ENCODE measurements at places on chromosomes 6 and 20.

- DNase-seq = peak; percentile 11
Measured at GRCh38 chr6:169498916-169499513, 202.8 kb downstream of the WDR27 start.

DNA sequence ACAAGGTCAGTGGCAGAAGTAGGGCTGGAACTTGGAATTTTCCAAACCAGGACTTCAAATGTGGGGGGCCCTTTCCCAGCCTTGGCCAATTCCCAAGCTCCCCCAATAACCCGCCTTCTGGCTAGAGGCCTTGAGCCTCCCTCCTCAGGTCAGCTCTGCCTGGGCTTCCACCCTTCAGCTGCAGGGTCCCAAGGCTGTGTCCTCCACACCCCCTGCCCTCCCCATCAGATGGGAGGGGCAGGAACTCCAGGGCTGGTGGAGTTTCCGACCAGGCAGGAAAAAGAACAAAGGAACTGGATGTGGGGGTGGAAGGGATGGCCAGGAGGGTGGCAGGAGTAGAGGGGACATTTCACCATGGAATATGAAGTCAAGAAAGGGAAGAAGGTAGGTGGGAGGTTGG, at the start of gene CCM2L:
Gene CCM2L, plus strand, starts transcription at position 338 of the 400 bp plus-strand sequence. Its CDS starts 17 bp downstream, at position 355.
- DNase-seq = no peak

DNA sequence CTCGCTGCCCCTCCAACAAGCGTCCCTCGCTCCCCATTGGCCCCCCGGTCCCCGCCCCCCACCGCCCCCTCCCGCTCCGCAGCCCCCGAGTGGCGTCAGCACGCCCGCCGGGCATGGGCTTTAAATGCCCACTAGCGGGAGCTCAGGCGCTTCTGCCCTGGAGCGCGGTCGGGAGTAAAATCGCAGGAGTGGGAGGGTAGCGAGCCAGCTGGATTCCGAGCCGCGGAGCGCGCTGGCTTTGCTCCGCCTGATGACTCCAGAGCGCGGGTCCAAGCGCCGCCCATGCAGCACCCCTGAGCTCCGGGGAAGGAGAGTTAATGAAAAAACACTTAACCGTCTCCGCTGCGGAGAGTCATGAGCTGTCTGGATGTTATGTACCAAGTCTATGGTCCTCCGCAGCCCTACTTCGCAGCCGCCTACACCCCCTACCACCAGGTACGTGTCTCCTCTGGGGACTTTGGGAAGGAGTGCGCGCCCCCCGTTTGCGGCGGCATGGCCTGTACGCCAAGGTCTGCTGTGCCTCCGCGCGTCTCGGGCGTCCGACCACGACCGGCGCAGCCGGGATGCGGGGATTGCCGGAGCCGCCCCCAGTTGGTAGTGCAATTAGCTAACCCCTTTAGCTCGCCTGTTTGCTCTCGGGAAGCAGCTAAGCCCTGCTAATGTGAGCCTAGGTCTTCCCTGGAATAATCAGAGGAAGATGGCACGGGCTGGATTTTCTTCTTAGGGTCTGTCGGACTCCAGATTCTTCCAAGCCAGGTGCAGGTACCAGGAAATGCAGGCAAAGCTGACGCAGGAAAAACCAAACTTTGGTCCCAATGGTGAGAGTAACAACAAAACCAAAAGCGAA, at the start of gene VGLL2:
Gene VGLL2, plus strand, starts transcription at position 149 of the 847 bp plus-strand sequence. Its CDS starts 206 bp downstream, at position 355.
- DNase-seq = peak; percentile 37

DNA sequence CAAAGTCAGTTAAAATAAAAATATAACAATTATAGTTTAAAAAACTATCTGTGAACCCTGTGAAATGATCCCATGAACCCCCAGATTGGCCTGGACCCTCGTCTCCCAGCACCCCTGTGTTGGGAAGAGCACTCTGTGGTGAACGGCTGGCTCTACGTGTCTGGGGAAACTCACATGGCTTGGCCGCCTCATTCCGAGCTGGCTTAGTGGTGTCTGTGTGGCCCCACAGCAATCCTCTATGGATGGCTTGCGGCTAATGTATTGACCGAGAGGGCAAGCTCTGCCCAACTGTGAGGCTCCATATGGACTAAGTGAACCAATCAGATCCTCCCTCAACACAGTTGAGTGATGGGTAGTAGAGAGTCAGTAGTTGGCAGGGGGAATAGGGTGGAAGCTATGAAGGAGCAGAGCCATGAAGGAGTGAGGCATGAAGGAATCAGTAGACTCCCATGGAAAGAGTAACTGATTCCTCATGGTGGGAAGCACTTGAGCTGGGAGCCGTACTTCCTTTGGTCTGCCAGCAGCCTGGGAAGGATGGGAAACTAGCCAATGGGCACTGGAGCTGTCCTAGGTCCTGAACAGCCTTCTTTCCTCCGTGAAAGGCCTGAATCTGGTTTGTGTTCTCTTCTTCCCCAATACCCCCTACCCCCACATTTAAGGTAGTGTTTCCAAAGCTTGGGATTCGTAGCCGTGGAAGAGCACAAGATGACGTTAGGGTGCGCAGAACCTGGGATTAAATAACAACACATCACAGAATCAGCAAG, 21.6 kb upstream of the ZNF831 start:
- DNase-seq = peak; percentile 15

GRCh38 chr6:33914645-33915044, 110.8 kb upstream of the MLN start:
- DNase-seq = no peak

DNA sequence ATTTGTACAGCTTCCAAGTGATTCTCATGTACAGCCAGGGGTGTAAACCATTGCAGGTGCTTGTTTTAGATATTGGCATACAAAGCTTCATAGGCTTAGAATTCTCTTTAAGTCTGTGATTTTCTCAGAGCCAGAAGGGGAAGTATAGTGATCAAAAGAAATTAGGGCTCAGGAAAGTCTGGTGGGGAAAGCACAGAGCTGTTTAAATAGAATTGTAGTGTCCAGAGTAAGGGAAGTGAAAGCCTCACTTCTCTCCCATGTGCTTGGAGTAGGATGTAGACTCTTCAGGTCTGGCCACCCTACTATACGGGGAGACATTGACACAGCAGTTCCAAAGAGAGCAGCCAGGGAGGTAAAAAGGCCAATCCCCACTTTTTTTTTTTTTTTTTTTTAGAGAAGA, 10.4 kb downstream of the GCNT2 start:
- DNase-seq = no peak

GRCh38 chr6:168049706-168050224, 29.2 kb downstream of the FRMD1 start:
- no peak for DNase-seq

- DNase-seq = no peak
Measured at GRCh38 chr20:64139199-64140060, 24.8 kb upstream of the MYT1 start.

DNA sequence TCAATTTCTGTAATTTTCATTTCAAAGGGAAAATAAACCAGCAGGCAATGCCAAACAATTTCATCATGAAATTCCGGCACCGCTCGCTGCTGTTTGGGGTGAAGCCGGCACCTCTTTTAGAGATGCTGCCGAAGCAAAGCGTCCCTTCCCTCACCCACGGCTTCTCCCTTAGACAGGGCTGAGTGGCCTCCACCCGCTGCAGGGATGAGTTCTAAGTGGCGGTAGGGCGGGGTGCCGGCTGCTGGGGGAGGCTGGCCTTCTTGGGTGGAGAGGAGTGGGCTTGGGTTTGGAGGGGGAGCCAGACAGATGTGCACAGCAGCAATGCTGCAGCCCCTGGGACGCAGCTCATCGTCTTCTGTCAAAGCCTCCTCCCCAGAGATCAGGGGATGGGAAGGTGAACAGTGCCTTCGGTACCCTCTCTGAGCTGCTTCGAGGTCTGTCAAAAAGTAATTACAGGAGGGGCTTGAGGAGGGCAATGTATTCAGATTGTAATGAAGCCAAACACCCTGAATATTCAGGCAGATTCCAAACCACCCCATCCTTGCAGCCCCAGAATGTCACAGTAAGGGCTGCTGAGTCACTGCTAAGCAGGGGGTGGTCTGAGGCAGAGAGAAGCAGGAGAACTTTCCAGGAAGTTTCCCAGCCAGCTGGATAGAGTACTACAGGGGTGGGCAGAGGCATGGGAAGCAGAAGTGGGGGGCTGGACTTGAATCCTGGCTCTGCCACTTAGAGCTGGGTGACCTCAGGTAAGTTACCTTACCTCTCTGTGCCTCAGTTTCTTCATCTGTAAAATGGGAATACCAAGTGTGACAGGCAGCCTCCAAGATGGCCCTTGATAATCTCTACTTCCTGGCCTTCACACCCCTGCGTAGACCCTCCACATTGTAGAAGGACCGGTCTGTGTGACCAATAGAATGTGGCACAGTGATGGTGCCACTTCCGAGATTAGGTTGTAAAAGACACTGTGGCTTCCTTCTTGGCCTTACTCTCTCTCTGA, 96.6 kb downstream of the SULF2 start:
- DNase-seq = peak; percentile 59

DNA sequence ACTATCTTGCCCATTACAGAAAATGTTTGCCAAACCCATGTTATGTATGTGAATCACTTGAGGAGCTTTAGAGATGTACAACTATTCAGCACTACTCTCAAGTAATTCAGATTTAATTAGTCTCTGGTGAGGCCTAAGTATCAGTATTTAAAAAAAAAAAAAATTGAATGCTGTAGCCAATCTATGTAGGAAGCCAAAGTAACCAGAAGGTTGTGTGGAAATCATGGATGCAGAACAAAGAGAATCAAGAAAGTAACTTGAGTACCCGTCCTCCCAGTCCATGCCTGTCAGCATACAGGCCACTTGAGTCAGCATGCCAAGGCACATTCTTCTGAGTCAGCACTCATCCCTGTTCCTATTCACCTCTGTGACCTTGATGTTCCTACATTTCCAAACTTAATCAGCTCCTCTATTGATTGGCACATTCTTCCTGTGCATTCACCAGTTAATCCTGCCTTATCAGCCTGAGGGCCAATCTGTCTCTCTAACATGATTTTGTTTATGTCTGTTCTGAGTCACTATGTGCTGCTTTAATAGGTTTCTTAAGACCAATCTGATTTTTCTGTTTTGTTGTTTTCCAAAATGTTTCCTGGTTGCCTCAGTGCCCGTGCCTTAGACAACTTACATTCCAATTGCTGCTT, 165.6 kb downstream of the KCNQ5 start:
- peak; percentile 75 for DNase-seq

DNA sequence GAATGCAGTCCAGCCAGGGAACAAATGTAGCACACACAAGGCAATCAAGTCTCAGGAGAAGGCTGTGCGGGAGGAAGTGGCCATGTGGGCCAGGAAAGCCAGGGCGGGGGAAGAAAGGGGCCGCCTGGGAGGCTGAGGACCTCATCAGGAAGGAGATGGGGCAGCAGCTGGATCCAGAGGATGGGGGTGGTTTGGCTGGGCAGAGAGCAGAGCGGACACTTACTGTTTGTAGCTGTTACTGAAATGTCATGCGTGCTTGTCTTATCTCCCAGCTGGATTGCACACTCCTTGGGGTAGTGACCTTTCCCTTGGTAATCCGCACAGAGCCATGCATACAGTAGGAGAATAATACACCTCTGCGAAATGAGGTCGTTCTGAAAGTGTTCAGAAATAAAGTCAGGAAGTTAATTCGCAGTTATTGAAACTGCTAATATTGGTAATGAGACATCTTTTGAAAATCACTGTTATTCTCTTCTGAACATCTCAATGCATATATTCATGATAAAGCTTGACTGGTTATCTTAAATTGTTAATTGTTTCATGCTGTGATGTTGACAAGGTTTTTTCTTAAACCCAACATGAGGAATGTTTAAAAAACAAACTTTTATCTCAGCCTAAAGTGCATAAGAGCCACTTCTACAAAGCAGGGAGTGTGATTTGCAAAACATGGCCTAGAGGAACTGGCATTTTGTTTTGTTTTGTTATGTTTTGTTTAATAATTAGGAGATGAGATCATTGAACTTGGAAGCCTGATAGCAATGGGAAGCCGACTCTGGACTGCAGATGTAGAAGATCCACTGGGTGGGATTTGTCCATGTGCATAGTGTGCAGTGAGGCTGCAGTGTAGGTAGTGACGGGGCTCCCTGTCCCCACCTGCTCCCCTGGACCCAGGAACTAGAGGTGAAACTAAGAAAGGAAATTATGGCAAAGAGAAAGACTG, 18.0 kb upstream of the MAP3K4 start:
- DNase-seq = peak; percentile 16

GRCh38 chr6:72810571-72811280, 188.9 kb downstream of the KCNQ5 start:
- DNase-seq = no peak

DNA sequence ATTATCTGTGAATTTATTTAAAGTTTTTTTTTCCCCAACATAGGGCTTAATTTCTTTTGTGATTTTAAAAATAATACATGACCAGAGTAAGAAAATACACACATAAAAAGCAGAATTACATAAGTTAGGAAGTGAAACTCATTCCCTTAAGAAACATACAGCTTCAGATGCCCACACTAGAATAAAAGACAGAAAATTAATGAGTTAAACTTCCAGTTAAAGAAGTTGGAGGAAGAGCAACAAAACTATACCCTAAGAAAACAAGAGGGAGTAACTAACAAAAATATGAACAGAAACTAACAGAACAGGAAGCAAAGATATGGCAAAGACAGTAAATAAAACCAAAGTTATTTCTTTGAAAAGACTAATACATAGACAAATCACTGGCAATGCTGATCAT, 107.6 kb upstream of the CEP85L start:
- no peak for DNase-seq

GRCh38 chr6:29532320-29532951, 27.1 kb downstream of the UBD start:
- DNase-seq = no peak

GRCh38 chr6:5606546-5606945, 345.2 kb downstream of the FARS2 start:
- no peak for DNase-seq

GRCh38 chr20:15807271-15807670, 766.0 kb downstream of the KIF16B start:
- no peak for DNase-seq
